ENCODE measurements at places on chromosomes 7 and 10. TPM values are rescaled to one million over a fixed set of nuclear protein-coding genes. Genes with fewer than 3 reads are reported as not detected.

DNA sequence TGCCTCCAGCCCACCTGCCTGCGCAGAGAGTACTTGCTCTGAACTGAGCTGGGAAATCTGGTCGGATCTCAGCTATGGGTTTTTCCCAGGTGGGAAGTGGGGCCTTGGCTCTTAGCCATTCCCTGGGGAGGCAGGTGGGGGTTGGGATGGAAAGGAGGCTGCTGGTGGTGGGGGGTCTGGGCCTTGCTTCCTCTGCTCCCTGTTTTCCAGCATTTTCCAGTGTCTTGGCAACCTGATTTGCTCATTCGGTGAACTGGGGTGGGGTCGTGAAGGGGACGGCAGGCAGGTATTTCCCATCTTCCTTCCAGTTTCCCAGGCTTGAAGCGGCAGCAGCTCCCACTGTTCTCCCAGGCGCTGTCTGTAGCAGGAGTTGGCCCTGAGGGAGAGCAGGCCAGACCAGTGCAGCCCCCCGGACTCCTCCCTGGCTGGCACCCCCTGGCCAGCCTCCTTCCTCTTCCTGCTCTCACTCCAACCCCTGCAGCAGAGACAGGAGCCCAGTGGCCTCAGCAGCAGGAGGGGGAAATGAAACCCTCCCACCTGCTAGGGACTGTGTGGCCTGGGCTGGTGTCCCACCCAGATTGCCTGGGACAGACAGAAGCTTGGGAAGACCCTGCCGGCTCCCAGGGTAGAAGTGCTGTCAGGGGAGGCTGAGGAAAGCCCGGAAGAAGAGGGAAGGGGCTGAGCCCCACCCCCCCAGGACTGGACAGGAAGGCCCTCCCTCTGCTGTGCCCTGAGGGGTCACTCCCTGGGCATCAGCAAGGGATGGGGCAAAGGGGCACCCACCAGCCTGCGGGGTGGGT is 6.6 kb downstream of the TRIM8 start:
- no peak overlapping the region for H3K4me3 ChIP-seq
- peaks cover 51% of the 10 kb centered on the region for H3K36me3 ChIP-seq
- H3K4me1 ChIP-seq = peaks cover 37% of the 10 kb centered on the region
- no peaks in the 10 kb centered on the region for H3K27me3 ChIP-seq
- peak; percentile 21 for DNase-seq
- no peak overlapping the region for H3K27ac ChIP-seq

DNA sequence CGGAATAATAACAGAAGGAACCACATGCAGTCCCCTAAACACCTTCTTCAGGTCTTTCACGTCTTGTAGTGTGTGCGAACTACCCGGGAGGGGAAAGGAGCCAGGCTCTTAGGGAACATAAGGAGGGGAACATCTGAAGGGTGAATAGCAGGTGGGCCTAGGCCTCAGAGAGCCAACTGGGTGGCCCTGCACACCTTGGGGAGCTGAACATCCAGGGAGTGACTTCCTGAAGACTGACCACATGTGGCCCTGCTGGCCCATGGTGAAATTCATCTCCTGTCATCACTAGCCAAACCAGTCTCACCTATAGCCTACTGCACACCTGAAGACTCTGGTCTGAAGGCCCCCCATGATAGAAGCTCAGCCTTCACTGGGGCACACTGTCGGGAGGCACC is 5.6 kb downstream of the CALML3 start:
- DNase-seq = peak; percentile 76
- H3K4me3 ChIP-seq = no peak overlapping the region
- H3K27ac ChIP-seq = no peak overlapping the region
- peaks cover 5% of the 10 kb centered on the region for H3K27me3 ChIP-seq
- no peaks in the 10 kb centered on the region for H3K36me3 ChIP-seq
- peaks cover 5% of the 10 kb centered on the region for H3K4me1 ChIP-seq

- peaks cover 38% of the 10 kb centered on the region for H3K4me1 ChIP-seq
- H3K27me3 ChIP-seq = no peaks in the 10 kb centered on the region
- no peaks in the 10 kb centered on the region for H3K36me3 ChIP-seq
Observed at GRCh38 chr7:130292682-130293257, at the start of gene CPA4. Gene CPA4 (plus strand): TSS chr7:130293161. CDS start chr7:130293181, 20 bp downstream.

DNA sequence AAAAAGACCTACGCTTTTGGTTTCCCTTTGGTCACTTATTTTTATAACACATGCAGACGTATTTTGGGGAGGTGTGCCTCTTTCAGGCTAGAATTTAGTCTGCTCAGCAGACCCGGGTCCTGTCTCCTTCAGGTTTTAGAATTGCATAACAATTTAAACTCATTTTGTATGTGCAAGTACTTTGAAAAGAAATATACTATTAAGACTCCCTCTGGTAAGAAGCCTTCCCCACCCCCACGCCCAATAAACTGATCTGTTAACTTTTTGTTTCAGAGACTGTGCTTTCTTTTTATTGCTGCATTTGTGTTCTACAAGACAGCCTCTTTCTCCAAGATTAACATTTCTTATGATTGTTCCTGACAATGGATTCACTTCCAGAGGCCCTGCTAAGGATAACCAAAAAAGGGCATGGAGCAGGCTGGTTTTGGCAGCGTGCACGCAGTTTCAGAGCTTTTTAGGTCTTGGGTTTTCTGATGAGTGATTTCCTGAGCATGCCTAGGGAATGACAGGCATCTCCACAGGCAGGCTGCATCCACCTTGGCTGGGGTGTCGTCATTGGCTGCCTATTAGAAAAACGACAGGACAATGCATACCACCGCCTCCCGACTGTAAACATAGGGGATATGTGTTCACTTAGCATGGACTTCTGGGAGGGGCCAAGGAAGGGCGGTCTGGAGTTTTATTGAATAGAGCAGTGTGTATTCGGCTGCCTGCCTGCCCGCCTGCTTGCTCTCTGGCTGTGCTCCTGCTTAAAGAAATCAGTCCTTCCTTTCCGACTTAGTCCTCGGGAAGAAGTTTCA is at the start of gene CALD1:
Gene CALD1, plus strand, starts transcription at position 694 of the 800 bp plus-strand sequence. CDS start 88,100 bp downstream, outside the sequence.
- H3K27me3 ChIP-seq = no peaks in the 10 kb centered on the region
- peaks cover 45% of the 10 kb centered on the region for H3K4me1 ChIP-seq
- peak; percentile 66 for DNase-seq
- H3K36me3 ChIP-seq = peaks cover 31% of the 10 kb centered on the region
- peak within 1 kb of the TSS; percentile 94 for H3K27ac ChIP-seq

The WNT2 gene
- total RNA-seq = under 0.01 TPM

DNA sequence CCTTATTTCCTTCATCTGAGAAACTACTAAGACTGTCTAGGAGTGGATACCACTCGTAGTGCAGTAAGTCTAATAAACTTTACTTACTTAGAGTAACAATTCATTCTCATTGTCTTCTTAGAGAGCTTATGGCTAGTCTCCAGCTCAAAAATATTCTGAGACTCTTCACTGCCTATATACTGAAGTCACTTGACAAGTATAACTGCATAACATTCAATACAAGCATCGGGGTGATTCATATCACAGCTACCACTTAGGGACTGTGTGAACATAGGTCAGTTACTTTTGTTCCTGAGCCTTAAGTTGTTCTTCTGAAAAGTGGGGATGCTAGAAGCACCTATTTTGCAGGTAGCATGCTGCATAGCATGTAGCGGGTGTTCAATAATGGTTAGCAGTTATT is 111.0 kb downstream of the HTR7 start:
- H3K36me3 ChIP-seq = no peaks in the 10 kb centered on the region
- peaks cover 8% of the 10 kb centered on the region for H3K4me1 ChIP-seq
- H3K27me3 ChIP-seq = no peaks in the 10 kb centered on the region
- no peak overlapping the region for H3K4me3 ChIP-seq
- DNase-seq = no peak

- no peak overlapping the region for H3K27ac ChIP-seq
- H3K4me3 ChIP-seq = no peak overlapping the region
- peaks cover 16% of the 10 kb centered on the region for H3K4me1 ChIP-seq
- DNase-seq = no peak
Observed at GRCh38 chr7:47143339-47143738, 438.6 kb downstream of the TNS3 start.

DNA sequence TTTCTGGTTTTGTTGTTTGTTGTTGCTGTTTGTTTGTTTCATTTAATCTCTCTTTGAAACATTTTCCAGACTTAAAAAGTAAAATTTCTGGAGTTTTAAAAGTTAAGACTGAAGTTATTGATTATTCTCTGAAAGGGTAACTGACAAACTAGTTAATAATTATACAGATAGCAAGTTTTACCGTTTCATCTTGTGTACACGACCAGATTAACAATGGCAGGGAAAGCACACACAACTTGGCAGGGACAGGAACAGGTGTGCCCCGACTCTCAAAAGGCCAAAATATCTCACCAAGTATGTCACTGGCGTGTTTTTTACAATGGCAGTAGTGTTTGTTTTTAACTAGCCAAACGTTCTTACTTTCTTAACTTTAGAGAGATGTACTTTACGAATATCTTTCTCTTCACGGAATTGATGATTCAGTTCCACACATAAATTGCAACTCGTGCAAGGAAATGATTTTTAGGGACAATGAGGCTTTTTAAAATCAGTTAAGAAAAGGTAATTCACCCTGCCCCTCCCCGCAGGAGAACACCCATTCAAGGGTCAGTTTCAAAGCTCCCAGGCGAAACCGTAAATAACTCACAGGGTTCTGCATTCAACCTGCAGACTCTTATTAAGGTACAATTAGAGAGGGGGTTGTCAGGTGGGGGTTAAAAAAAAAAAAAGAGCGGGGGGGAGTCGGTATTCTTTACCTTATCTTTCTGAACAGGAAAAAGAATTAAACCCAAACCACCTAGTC is 3.5 kb downstream of the CTBP2 start:
- H3K4me1 ChIP-seq = peaks cover 49% of the 10 kb centered on the region
- H3K27me3 ChIP-seq = no peaks in the 10 kb centered on the region
- H3K27ac ChIP-seq = peak overlapping the region; percentile 62
- H3K4me3 ChIP-seq = no peak overlapping the region
- DNase-seq = no peak

The PRKAR2B gene
- total RNA-seq = 2.5 TPM

DNA sequence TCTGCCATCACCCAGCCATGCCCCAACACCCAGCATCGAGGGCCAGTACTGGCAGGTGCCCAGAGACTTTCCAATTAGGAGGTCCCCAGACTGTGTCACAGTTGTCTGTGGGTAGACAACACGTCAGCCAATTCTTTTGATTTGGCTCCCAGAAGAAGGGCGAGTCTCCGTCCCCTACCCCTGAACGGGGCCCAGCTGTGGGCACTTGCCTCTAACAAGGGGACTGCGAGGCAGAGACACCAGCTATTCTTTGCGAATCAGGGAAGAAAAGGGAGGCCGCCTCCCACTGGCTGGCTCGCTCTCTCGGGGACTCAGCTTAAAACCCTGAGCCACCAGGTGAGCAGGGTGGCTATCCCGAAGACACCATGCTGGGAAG is 167.3 kb downstream of the USP6NL start:
- no peaks in the 10 kb centered on the region for H3K36me3 ChIP-seq
- H3K4me1 ChIP-seq = no peaks in the 10 kb centered on the region
- DNase-seq = no peak
- H3K27ac ChIP-seq = no peak overlapping the region

DNA sequence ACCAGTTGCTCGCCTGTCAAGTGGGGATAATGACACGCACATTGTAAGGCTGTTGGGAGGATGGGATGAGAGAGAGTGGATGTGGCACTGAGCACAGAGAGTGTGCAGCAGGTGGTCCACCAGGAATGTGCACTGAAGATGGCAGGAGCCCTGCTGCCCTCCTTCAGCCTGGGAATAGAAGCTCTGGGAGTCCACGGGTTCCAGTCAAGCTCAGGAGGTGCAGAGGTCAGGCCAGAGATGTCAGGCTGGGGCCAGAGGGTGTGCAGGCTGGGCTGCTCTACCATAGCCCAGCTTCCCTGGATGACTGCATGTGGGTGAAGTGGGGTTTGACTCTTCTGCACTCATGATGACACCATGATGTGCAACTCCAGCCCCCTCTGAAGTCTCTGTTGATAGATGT is 58.7 kb downstream of the C10orf120 start:
- no peak overlapping the region for H3K27ac ChIP-seq
- peaks cover 3% of the 10 kb centered on the region for H3K27me3 ChIP-seq
- DNase-seq = no peak
- H3K4me1 ChIP-seq = no peaks in the 10 kb centered on the region

The CCL26 gene
- 1.5 TPM for total RNA-seq

The ODAD2 gene
- 0.59 TPM for total RNA-seq

DNA sequence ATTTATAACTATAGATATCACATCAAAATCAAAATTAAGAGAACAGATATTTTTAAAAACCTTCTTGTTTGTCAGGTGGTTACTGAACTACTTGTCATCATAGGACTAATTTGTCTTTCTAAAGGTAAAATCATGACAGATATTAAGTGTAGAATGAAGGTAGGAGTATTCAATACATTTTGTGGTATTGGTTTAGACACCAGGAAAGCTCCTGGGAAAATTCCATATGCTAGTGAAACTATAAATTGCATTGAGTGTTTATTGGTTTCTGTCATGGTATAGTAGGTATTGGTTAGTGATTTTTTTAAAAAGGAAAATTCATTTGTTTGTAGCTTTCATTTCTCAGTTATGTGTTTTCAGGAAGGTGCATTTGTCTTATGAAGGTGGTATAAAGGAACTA is 132.7 kb downstream of the KCND2 start:
- no peak for DNase-seq
- no peaks in the 10 kb centered on the region for H3K27me3 ChIP-seq
- no peaks in the 10 kb centered on the region for H3K4me1 ChIP-seq
- no peak overlapping the region for H3K27ac ChIP-seq
- no peak overlapping the region for H3K4me3 ChIP-seq
- no peaks in the 10 kb centered on the region for H3K36me3 ChIP-seq

DNA sequence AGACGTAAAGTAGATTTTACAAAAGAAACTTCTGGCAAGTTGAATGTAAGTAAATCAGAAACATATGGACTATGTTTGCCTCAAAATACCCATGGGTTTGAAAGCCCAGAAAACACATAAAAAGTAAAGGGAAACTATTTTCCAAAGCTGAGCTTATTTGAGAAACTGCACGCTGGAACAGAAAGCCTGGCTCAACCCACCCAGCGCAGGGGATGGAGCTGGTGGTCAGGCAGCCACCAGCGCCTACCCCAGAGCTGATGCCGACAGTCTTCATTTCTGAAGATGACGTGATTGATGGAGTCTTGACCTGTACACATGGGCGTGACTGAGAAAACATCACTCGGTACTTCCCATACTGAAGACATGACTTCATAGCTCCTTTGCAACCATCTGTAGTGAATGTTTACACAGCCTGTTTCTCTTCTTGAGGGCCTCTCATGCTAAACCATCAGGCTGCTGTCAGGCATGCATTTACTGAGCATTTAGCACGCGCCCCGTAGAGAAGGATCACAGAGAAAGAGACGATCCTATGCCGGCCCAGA is 232.6 kb upstream of the AUTS2 start:
- no peak overlapping the region for H3K4me3 ChIP-seq
- no peak for DNase-seq
- H3K36me3 ChIP-seq = no peaks in the 10 kb centered on the region

GRCh38 chr7:74262639-74263398 is 8.6 kb upstream of the RFC2 start:
- no peak overlapping the region for H3K4me3 ChIP-seq
- peaks cover 5% of the 10 kb centered on the region for H3K4me1 ChIP-seq
- no peak overlapping the region for H3K27ac ChIP-seq
- no peaks in the 10 kb centered on the region for H3K27me3 ChIP-seq

The FKBP6 gene
- total RNA-seq = not detected

- no peak for DNase-seq
- no peaks in the 10 kb centered on the region for H3K27me3 ChIP-seq
- no peak overlapping the region for H3K4me3 ChIP-seq
- H3K36me3 ChIP-seq = no peaks in the 10 kb centered on the region
- peaks cover 5% of the 10 kb centered on the region for H3K4me1 ChIP-seq
- no peak overlapping the region for H3K27ac ChIP-seq
Observed at GRCh38 chr10:72487521-72487920, 132.8 kb upstream of the DNAJB12 start.

GRCh38 chr10:86840498-86840897 is 84.1 kb downstream of the BMPR1A start:
- no peaks in the 10 kb centered on the region for H3K4me1 ChIP-seq
- H3K36me3 ChIP-seq = no peaks in the 10 kb centered on the region
- no peak overlapping the region for H3K4me3 ChIP-seq
- no peak for DNase-seq
- H3K27me3 ChIP-seq = no peaks in the 10 kb centered on the region

The CLDN4 gene
- 0.59 TPM for total RNA-seq

Data from osteoblast (primary cell).